Right ventricle myocardium inferior (tissue), 1 donor: ENCODE measurements at places on chromosomes 2 and 18. TPM values are rescaled to one million over a fixed set of nuclear protein-coding genes. Genes with fewer than 3 reads are reported as not detected.

DNA sequence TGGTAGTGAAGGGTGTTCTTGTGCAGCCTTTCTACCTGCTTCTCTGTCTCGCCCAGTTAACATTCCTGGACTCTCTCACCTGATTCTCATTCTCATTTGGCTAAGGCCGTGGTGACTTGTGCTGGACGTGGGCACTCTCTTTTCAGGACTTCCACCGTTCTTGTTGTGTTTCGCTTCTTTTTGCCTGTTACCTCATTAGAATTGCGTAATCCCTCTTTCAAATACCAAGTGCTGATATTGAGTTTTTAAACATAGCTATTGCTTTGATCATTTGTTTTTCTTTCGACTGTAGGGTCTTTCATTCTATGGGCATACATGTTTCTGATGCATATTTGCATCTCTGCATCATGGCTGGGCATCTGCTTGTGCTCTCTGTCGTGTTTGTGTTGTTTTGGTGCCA, 287.0 kb downstream of the ALPK2 start:
- DNase-seq = no peak

GRCh38 chr2:26173776-26174482, 1.0 kb downstream of the GAREM2 start:
- DNase-seq = no peak

GRCh38 chr2:159982842-159983785, 79.3 kb downstream of the PLA2R1 start:
- no peak for DNase-seq

DNA sequence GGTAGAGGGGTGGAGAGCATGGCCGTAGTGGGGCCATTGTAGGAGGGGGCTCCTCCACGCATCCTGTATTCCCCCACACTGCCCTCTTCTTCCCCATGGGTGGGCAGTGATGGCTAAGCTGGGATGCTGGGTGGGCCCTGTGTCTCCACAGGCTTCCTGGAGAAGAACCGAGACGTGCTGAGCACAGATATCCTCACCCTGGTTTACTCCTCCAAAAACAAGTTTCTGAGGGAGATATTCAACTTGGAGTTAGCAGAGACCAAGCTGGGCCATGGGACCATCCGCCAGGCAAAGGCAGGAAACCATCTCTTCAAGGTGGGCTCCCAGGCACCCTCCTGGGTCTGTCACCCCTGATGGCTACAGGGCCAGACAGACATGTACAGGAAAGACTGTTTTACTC, 52.8 kb downstream of the MYO7B start:
- DNase-seq = no peak

The VSNL1 gene
- 10.4 TPM for total RNA-seq
